Activated CD4-positive, alpha-beta T cell treated with anti-CD3 and anti-CD28 coated beads, Interleukin-2, Interleukin-4, amounts not matched to agents 100 ng/mL and 50 ng/mL, durations not matched to agents 16 hours and 8 hours (primary cell): ENCODE measurements at places on chromosomes 3 and 15.

DNA sequence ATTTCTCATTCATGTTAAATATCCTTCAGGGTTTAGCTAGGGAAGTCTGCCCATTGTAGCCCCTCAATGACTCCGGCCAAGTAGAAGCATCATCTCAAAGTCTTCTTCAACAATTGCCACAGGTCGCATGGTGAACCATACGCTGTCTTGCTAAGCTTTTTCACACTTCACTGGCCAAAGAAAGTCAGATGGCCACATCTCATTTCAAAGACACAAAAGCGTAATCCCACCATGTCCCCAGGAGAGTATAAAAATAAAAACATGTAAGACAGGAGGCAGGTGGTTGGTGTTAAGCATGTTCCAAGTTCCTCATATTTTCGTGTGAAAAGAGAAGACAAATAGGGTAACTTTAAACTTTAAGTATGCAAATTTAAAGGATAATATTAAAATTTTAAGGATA, 147.4 kb downstream of the ERC2 start:
- no peak for DNase-seq

- no peak for DNase-seq
Observed at GRCh38 chr3:162865466-162865865, 1368.9 kb downstream of the OTOL1 start.

DNA sequence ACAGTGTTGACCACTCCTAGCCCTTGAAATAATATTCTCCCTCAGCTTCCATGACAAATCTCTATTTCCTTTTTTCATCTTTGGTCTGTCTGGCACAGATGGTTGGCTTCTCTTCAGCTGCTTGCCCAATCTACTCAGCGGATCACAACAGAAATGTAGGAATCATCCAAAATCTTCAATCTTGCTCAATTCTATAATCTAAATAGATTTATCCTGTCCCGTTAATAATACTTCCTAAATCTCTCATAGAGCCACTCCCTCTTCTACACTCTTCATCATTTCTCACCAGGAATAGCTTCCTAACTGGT, 3.8 kb downstream of the PEAK1 start:
- DNase-seq: no peak

- no peak for DNase-seq
Observed at GRCh38 chr3:150414258-150414657, 6.2 kb downstream of the TSC22D2 start.

DNA sequence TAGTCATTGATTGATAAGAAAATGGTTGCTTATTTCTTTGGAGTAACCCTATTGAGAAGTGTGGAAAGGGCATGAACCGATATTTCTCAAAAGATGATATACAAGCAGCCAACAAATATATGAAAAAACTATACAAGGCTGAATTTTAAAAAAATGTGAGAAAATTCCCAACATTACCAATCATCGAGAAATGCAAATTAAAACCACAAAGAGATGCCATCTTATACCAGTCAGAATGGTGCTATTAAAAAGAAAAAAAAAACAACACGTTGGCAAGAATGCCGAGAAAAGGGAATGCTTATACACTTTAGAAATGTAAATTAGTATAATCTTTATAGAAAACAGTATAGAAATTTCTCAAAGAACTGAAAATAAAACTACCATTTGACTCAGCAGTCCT, 77.7 kb upstream of the ROBO1 start:
- DNase-seq: no peak

DNA sequence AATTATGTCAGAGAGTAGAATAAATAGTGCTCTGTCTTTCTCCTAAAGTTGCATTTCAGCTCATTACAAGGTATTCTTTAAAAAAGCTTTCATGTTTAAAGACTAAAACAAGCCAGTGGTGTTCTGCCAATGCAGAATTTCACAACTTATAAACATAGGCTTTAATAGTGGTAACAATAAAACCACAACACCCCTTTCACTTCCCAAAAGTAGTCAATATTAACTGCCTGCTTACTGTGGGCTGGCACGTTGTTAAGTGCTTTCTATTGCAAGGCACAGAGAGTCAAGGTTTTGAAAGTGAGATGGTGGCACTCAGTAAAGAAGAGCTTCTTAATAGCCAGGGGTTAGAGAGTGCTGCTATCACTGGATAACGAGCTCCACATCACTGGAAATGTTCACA, 8.4 kb upstream of the RTP1 start:
- no peak for DNase-seq
